Naive thymus-derived CD4-positive, alpha-beta T cell (primary cell): ENCODE measurements at places on chromosomes 12 and 14. TPM values are rescaled to one million over a fixed set of nuclear protein-coding genes. Genes with fewer than 3 reads are reported as not detected.

DNA sequence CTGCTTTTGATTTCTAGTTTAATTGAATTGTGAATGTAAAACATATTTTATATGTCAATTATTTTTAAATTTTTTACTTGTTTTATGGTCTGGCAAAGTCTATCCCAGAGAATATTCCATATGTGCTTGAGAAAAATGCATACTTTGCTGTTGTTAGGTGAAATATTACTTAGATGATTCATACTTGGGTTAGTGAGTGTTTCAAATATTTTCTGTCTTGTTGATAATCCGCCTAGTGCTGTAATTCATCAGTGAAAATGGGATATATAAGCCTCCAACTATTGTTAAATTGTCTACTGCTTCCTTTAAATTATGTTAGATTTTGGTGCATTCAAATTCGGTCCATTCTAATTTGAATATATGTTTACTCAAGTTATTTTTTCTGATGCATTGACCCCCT, 395.5 kb downstream of the LRFN5 start:
- DNase-seq, result no peak

DNA sequence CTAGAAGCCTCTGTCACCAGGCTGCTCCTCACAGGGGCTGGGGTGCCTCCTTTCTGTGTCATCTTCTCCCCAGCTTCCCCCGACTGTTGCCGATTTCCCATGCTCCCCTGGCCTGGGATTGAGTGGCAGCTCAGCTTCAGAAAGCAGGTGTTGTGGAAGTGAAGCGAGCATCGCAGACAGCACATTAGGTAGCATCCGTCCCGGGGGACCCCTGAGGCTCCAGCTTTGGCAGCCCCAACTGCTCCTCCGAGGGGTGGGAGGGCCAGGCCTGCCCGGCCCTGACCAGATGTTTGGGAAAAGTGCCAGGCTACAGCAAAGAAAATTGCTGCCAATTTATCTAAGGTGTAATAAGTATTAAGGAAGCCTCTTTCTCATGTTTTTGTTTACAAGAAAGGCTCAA, 1045.6 kb downstream of the BCL11B start:
- DNase-seq, result no peak

- DNase-seq, result no peak
Observed at GRCh38 chr12:103696101-103696500, 109.0 kb downstream of the STAB2 start.

GRCh38 chr14:66046591-66046990, 439.6 kb upstream of the CCDC196 start:
- no peak for DNase-seq

DNA sequence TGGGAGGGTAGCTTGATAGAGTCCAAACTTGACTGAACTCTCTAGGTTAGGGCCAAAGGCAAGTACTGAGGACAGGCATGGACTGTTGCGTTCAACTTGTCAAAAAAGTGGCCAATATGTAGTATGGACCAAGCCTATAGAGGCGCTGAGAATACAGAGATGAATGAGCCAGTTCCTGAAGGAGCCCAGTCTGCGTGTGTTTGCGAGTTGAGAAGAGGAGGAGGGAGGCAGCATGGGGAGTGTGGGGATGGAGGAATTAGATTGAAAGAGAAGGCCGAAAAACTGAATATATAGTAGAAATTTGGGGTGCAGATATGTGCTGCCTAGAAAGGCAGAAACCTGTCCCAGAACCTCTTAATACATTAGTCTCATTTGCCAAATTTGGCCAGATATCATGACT, 412.4 kb downstream of the PCNX1 start:
- DNase-seq, result no peak

DNA sequence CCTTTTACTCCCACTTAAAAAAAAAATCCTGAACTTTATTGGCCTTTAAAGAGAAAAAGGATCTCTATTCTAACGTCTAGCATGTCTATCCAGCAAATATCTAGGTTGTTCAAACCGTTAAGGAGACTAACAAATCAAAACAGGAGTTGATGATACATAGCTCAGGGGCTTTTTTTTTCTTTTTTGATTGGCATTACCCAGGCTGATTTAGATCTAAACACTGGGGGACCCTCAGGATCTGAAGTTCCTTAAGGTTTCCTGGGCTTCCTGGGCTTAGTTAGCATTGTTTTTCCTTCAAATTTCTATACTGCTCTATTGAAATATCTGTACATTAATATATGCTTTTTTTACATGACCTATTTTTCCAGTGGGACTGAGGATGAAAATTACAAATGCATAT, 42.3 kb downstream of the EFCAB11 start:
- no peak for DNase-seq

GRCh38 chr12:113749433-113749815, 216.7 kb downstream of the RBM19 start:
- DNase-seq, result no peak

GRCh38 chr12:95942524-95943329, at the start of gene CCDC38:
CCDC38 (minus strand) TSS chr12:95942614; CDS start chr12:95936509, 6,105 bp downstream.
- peak; percentile 84 for DNase-seq

GRCh38 chr12:77437206-77437605, 371.8 kb upstream of the E2F7 start:
- DNase-seq, result no peak

DNA sequence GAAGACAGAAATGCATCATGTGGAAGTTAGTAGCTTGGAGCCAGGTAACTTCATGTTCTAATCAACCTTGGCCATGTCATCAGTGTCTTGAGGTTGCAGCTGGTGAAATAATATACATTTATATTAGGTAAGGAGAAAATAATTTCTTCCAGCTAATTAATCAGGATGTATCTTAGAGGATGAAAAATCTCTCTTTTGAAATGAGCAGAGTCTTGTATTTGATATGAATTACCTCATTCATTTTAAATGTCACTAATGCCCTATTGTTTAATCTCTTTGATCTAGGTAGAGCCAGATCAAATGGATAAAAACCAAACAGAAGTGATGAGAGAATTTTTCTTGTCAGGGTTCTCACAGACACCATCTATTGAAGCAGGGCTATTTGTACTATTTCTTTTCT, at the start of gene OR4Q2:
Gene OR4Q2 (plus strand): TSS at position 301 of the 400 bp plus-strand sequence.
- no peak for DNase-seq

DNA sequence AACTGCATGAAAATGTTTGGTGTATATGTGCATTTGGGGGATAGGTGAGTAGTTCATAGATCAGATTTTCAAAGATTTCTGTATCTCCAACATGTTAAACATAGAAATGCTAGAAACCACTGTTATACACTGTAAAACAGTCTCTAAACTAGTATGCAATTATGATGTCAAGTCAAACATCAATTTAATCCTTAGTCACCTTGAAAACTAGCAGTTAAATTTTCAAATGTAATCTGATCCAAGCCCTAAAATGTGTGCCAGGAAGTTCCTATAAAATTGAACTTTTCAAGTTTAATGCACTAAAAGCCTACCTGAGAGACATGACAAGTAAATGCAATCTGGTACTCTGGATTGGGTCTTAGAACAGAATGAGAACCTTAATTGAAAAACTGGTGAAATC, 14.5 kb downstream of the SLC35F4 start:
- DNase-seq, result no peak

The VRTN gene
- total RNA-seq, result not detected

The KRT71 gene
- not detected for total RNA-seq

The TBPL2 gene
- total RNA-seq, result not detected in 2 replicates

The C12orf60 gene
- 0.97 and 1.9 TPM in 2 replicates for total RNA-seq
